Daoy (cell line): ENCODE measurements at places on chromosomes 1 and 21. TPM values are rescaled to one million over a fixed set of nuclear protein-coding genes. Genes with fewer than 3 reads are reported as not detected.

DNA sequence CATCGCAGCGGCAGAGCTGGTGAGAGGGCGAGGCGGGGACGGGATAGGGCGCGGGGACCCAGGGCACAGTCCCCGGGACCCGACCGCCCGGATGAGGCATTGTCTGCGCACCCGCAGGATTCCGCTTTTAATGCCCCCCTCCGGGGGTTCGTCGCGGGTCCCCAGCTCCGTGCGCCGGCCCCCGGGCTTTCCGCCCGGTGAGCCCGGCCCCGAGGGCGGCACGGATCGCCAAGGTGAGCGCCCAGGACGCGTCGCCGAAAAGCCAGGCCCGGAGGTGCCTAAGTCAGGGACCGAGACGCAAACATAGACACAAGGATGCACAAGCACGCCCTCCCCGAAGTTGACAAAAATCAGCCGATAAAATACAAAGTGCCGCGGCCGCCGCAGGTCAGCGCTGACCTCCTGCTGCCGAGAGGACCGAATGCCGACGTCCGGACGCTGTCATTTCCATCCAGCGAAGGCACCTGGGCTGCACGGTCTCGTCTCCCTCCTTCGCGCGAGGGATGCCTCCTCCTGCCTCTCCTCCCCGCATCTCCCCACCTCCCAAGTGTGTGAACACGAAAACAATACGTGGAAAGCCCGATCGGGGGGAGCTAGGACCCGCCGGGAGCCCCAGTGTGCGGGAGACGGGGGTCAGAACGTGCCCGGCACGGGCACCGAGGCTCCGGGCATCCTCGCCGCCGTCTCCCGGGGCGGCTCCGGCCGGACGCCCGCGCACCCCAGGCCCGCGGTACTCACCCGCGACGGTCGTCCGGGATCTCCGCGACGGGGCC, 101.1 kb upstream of the SOD1 start:
- DNase-seq: peak; percentile 60

Gene FCRL5
- not detected in 2 replicates for total RNA-seq

- DNase-seq: no peak
These were observed 148.0 kb upstream of the ZRANB2 start for GRCh38 chr1:71228742-71229365.

GRCh38 chr1:25430967-25431881, 527 bp downstream of the MACO1 start:
- DNase-seq: peak; percentile 14

DNA sequence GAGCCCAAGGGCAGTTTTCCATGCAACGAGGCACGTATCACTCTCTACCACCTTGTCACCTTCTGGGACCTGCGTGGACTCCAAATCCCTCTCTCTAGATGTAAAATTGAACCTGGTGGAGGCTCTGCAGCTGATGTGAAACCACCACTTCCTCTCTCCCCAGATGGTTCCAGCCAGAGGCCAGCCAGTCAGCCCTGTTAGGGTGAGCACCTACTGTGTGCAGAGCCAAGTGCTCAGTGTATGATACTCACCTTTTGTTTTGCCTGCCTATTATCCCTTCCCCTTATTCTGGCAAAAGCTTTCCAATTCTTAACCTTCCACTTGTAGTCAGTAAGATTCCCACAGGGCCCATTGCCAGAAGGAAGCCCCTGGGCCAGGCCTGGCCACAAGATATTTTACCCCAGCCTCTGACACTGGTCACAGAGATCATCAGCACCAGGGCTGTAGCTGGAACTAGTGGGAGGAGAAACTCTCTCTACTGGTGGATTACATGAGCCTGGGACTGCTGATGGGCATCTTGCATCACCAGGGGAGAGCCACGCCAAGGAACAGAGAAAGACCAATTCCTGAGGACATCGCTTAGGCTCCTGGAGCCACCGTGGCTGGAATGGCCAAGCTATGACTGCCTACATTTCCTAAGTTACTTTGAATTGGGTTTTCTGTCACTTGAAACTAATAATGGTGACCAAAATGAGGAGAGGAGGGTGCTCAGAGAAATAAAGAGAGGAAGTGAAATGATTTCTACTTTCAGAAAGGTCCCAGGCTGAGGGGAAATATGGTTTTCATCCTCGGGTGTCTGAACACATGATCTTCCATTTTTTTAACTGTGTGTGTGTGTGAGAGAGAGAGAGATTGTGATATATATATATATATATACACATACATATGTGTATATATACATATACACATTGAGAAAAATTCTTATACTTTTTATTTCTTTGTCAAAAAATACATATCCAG, 26.6 kb upstream of the RD3 start:
- no peak for DNase-seq

Gene EFNA4
- total RNA-seq: 10.6 and 16.7 TPM in 2 replicates

Gene PIGR
- not detected in 2 replicates for total RNA-seq

DNA sequence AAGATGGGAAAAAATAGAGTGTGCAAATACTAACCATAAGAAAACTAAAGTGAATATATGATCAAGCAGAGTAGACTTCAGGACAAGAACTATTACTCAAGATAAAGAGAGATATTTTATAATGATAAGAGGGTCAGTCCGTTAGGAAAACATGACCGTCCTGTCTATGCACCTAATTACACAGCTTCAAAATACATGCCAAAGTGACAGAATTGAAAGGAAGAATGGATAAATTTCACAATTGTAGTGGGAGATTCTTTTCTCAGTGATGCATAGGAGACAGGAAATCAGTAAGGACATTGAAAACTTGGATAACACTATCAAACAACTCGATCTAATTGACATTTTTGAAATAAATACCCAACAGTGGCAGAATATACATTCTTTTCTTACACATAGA, 489.0 kb downstream of the CAMTA1 start:
- DNase-seq: no peak

Gene HSPB7
- 0.17 TPM in 1 of 2 replicates, not detected in the other for total RNA-seq

DNA sequence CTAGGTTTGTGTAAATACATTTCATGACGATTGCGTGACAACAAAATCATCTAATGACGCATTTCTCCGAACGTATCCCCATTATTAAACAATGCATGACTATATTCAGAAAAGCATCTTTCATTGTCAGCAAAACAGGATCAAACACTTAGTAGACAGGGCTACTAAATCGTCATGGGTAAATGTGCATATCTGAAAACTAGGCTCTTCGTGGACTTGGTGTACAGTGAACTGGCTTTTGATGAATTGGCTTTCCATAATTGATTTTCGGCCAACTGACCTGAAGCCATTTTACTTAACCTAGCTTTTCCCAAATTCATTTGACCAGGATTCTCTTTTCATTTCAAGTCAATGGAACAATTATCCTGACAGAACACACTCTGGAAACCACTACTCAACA, 665.0 kb downstream of the SMYD3 start:
- DNase-seq: no peak

DNA sequence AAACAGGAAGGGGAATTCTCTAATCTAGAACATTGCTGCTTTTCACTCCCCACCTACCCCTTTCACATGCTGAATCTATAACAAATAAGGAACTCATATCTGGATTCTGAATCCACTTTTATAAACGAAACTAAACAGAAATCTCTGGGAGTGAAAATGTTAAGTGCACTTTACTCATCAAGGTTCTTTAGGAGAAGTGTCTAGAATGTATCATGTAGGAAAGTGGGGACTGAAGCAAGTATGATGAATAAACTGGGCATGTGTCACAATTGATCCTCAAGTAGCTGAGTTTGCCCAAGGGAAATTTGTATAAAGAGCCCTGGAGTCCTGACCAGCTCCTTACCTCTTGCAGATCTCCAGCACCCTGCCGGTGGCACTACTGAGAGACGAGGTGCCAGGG, 19.8 kb downstream of the AVPR1B start:
- DNase-seq: no peak

Gene SYTL1
- 1.2 and 2.1 TPM in 2 replicates for total RNA-seq

Gene GUCA2A
- not detected in 2 replicates for total RNA-seq

DNA sequence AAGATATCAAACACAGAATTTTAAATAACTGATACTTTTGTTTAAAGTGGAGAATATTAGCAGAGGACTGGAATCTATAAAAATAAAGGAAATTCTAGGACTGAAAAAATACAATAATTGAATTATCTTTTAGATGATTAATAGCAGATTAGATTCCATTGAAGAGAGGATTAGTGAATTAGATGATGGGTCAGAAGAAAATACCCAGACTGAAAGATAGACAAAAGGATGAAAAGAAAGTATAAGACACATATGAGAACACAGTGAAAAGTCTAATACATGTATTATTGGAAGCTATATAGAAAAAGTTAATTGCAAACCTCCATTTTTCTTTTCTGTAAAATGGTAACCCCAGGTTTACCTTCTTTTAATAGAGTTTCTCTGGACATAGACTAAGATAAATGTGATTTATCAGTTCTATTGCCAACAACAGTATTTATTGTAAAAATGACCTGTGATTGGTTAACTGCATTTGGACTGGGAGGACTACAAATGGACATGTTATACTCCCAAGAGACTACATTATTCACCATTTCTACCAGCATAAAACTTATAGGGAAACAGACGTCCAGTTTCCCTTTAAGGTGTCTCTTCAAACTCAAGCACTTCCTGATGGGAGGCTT, 11.0 kb downstream of the PRKAA2 start:
- DNase-seq: no peak

DNA sequence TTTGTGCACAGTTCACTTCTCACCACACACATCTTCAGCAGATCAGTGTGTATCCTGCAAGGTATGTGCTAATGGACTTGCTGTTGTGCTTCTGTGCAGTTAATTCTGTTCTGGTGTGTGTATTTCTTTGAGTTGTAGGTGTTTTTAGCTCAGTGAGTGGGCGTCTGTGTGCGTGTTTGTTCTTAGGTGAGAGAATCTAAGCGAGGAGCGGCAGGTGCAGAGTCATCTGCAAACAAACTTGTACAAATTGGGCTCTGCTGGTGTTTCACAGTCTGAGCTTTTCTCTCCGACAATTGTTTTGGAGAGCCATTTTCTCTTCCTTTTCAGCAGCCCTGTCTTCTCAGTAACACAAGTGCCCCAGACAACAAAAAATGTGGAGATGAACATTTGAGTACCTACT, 43.6 kb downstream of the ACP6 start:
- no peak for DNase-seq

DNA sequence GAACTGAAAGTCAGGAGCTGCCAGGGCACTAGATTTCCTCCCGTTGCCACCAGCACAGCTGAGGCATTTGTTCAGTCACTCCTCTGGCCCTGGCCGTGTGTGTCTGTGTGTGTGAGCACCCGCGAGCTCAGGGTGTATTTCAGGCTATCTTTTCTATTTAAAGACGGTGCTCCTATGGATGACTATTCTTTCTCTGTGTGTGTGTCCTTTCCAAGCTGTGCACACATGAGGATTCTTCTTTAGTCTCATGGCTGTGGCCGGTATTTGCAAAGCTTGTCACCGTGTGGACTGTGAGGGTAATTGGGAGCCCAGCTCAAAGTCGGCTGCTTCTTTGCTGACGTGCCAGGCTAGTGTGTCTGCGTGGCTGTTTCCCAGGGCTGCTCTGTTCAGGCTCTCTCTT, 3.0 kb upstream of the KCND3 start:
- DNase-seq: no peak

Gene DPT
- total RNA-seq: 0.24 and 0.69 TPM in 2 replicates
